ENCODE measurements at places on chromosomes 12 and 14.

DNA sequence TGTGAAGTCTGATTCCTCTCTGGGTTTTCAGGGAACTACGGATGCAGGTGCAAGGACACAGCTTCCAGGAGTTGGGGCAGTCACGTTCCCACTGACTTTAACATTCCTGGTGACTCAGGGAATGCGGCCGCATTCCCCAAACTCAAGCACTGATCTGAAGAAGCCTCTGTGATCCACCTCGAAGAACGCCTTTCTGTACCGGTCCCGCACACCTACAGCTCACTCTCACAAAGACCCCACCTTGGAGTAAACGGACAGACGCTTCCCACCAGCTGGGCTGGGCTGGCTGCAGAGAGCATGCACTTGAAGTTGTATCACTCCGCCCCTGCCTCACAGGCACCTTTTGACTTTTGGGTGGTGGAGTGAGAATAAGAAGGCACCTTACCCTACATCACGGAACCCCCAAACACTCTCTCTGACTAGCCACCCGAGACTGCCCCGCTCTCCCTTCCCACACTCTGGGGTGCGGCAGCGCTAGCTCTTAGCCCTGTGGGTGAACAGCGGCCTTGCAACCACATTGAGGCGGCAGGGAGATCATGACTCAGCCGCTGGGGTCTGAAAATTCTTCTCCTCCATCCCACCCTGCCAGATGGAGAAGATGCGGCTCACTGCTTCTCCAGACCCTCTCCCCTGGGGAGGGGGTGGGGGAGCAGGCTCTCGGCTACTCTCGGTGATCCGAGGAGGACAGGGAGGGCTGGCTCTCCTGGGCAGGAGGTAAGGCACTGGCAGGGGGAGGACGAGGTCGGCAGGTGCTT, 23.7 kb upstream of the HDAC7 start:
- no peak for DNase-seq

- no peak for DNase-seq
Observed at GRCh38 chr14:65168840-65169239, 66.5 kb upstream of the MAX start.

- no peak for DNase-seq
Observed at GRCh38 chr12:3574986-3575385, 84.0 kb downstream of the PRMT8 start.

DNA sequence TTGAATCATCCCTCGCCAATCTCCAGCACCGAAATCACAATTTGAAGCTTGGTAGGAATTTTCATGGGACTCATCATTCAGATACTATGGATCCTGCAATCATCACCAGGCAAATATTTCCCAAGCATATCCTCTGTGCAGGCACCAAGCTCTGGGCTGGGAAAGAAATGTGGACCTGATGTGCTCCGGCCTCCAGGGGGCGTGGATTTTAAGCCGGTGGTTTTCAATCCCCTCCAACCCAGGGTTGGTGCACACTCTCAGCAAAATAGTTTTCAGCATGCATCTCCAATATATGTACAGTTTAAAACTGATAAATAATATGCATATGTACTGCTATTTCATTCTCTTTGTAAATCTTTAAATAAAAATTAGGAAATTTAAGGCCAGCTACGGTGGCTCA, 98.9 kb downstream of the RBM19 start:
- no peak for DNase-seq

DNA sequence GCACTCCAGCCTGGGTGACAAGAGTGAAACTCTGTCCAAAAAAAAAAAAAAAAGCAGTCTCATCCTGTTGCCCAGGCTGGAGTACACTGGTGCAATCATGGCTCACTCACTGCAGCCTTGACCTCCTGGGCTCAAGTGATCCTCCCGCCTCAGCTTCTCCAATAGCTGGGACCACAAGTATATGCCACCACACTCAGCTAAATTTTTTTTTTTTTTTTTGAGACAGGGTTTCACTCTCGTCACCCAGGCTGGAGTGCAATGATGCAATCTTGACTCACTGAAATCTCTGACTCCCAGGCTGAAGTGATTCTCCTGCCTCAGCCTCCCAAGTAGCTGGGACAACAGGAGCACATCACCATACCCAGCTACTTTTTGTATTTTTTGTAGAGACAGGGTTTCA, 5.2 kb upstream of the CNPY2 start:
- no peak for DNase-seq

DNA sequence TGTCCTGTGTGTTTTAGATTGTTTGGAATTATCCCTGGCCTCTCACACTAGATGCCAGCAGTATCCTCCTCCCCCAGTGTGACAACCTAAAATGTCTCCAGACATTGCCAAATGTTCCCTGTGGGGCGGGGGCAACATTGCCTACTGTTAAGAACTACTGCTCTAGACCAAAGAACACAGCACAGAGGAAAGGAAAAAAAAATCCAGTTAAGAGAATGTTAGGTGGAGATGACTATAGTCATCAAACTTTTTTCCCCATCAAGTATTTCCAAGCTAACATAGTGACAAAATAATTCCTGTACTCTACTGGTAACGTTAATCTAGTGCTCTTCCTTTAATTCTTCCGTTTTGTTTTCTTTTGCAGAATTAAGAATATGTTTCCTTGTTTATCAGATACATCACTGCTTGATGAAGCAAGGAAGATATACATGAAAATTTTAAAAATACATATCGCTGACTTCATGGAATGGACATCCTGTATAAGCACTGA, 3.5 kb downstream of the CDKN1B start:
- DNase-seq = no peak

DNA sequence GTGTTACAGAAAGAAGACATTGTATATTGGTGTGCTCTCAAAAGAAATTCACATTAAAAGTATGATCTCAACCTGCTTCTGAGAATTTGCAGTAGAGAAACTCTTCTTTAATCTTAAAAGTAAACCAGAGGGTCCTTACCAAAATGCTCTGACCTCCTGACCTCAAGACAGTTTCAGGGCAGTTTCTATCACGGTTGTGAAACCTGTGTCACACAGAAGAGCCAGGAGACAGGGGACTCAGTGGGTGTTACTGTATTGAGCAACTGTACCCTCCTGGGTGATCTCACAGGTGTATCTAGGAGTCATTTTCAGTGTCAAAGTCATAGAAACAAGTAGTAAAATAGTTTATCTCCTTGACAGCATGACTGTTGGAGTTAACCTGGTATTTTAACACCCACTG, 178.0 kb downstream of the GRIP1 start:
- no peak for DNase-seq

- no peak for DNase-seq
Observed at GRCh38 chr12:18363321-18363720, 102.0 kb downstream of the PIK3C2G start.

DNA sequence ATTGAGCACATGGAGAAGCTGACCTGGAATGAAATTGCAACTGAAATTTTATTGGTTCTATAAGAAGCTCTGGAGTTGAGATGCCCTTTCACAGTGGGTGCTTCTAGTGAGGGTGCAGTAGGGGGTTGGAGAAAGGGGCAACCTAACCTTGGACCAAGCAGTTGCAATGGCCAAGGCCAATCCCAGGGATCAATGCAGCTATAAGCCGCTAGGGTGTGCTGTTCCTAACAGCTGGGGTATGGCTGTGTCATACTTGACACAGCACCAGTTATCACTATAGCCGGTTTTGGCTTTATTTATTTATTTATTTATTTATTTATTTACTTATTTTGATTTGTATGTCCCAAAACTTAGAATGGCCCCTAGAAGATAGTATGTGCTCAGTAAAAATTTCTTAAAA, 505.9 kb downstream of the FLRT2 start:
- no peak for DNase-seq
